ENCODE measurements at places on chromosomes 7 and 10.

DNA sequence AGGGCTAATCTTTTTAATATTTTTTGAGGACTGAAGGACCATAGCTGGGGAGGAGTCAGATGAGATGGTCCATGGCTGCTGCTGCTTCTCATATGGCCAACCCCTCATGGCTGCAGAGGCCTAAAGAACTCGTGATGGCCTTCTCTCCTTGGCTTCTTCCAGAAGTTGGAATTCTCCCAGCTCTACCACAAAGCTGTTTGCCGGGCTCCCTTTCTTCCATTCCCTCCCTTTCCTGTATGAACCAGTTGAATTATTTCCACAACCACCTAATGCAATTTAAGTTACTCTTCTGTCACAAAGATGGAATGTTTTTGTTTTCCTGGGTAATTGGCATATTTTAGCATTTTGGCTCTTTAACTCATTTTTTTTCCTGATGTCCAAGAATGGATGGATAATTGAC, 80.7 kb downstream of the PHTF2 start:
- no peak for DNase-seq

DNA sequence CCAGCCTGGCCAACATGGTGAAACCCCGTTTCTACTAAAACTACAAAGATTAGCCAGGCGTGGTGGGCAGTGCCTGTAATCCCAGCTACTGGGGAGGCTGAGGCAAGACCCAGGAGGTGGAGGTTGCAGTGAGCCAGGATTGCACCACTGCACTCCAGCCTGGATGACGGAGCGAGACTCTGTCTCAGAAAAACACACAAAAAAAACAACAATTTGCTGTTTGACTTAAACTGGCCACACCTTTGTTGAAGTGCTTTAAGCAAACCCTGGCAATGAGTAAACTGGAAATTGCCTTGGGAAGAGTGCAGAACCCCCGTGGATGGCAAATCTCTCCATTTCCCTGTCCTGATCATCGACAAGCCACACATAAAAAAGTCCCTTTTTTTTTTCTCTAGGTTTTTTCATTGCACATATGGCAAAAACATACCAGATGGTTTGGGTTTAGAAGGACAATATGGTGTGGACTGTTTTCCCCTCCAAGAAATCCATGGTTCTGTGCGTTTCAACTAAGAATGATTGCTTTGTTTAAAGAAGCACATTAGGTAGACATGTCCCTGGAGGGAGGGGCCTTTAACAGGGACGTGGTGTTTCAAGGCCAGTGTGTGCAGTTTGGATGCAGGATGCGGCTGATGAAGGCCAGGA, 76.9 kb downstream of the NRP1 start:
- no peak for DNase-seq

- DNase-seq: no peak
Measured at GRCh38 chr10:72637398-72637857, 11.5 kb upstream of the MICU1 start.

DNA sequence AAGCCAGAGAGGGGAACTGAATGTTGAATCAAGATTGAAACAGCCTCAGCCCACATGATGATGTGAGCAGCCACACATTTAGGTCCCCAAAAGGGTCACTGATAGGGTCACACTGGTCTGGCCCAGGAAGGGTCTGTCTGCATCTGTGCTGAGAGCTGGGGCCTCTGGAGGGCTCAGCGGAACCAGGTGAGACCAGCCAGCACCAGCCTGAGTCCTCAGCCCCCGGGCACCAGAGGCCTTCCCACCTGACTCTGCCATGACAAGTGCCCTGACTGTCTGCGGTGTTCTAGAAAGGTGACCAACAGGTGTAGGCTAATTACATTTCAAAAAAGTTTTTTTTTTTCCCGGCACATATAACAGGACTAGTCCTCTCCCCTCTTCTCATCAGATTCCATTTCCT, 76.2 kb downstream of the WDR11 start:
- no peak for DNase-seq

- no peak for DNase-seq
Measured at GRCh38 chr10:110566472-110567200, 859 bp upstream of the SMC3 start.

DNA sequence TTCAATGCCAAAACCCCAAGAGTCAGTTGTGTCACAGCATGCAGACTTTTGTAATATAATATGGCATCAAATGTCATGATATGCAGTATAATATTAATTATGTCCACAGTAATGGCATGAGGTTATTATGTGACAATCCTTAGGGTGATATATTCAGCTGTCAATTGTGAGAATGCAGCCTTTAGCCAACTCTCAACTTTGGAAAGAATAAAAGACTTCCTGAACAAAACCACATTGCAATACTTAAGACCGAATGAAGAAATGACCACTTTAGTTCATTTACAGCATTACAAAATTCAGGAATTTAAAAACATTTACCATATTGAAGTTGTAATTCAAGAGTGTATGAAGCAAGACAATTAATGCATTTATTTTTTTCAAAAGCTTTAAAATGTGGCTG, 45.4 kb downstream of the CPVL start:
- DNase-seq: no peak

GRCh38 chr7:22295402-22296264, 61.3 kb downstream of the RAPGEF5 start:
- no peak for DNase-seq

DNA sequence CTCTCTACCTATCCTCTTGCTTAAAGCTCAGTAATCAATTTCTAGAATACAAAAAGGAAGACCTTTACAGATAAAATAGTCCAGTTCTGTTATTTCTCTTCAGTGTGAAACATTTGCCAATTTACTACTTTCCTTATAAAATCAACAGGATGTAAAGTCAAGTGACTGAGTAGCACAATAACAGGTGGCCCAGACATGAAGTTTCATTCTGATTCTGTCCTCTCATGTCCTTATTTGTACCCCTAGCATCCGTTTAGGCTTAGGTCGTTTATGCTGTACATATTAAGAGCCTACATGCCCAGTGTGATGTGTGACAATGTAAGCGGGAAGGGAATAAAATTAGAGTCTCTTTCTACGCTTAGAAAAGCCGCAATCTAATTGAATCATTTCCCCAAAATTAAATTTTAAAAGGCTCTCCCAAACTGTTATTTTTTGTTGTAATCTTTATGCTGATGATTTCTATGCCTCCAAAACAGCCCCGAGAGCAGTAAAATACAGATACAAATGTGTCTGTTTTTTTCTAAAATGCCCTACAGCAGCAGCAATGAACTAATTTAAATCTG, 29.1 kb downstream of the EPC1 start:
- no peak for DNase-seq

- DNase-seq: no peak
Measured at GRCh38 chr7:53771701-53772100, 736.3 kb downstream of the POM121L12 start.

DNA sequence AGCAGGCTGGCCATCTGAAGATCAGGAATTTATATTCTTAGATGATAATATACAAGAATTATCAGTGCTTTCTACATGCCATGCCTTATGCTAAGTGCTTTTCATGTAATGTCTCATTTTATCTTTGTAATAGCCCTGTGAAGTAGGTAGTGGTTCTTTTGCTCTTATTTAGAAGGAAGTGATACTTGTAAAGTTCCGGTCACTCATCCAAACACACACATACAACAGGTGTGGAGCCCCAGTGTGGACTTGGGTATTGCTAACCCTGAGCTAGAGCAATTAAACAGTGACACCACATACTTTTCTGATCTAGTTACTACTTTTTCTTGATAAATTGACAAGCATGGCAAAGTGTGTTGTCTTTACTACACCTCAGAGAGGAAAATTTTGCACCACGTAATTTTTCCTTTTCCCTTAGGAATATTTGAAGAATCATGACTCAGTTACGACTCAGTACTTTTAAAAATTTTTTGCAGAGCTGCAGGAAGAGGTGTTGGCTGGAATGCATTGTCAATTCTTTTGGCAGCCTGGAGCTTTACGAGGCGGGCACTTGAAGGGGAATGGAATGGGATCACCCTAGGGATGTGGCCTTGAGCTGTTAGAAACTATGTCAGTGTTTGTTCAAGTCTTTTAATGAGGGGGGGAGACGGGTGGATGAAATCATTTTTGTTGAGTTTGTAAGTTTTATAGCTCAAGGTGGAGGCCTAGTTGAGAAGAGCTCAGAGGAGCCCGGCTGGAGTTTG, 212.5 kb upstream of the CELF2 start:
- no peak for DNase-seq

GRCh38 chr10:65501259-65501658, 1424.6 kb upstream of the LRRTM3 start:
- DNase-seq: no peak

- DNase-seq: peak; percentile 45
Measured at GRCh38 chr7:36153571-36154097, 580 bp downstream of the EEPD1 start.

All from activated naive CD4-positive, alpha-beta T cell (primary cell).